ENCODE measurements at places on chromosomes 4 and X.

DNA sequence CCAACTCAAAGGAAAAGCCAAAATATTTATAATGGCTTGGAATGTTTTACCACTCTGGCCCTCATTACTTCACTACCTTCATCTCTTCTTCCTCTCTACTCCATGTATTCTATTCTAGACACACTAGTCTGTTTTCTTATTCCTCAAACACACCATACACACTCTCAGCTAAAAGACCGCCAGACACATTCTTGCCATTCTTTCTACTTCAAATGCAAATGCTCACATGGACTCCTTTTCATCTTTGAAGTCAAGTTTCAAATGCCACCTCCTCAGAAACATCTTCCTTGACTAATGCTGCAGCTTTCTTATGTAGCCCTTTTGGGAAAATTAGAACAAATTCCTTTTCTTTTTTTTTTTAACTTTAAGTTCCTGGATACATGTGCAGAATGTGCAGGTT is 412.9 kb upstream of the FMR1 start:
- DNase-seq: no peak

DNA sequence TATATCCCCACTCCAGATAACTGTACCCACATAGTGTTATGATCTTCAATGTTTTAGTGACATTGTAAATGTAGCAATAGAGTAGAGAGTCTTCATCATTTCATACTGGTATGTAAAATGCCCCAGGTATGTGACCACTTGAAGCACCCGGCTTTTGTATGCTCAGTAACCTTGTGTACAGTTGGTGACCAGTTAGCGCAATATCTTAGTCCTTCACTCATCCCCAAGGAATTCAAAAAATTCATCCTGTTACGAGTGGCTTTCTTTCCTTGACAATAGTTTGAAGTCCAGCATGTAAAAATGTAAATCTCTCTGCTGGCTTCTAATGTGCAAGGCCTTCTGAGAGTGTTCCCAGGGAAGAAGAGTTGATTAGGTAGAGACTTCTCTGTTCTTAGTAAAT is 145.6 kb downstream of the ARX start:
- no peak for DNase-seq

DNA sequence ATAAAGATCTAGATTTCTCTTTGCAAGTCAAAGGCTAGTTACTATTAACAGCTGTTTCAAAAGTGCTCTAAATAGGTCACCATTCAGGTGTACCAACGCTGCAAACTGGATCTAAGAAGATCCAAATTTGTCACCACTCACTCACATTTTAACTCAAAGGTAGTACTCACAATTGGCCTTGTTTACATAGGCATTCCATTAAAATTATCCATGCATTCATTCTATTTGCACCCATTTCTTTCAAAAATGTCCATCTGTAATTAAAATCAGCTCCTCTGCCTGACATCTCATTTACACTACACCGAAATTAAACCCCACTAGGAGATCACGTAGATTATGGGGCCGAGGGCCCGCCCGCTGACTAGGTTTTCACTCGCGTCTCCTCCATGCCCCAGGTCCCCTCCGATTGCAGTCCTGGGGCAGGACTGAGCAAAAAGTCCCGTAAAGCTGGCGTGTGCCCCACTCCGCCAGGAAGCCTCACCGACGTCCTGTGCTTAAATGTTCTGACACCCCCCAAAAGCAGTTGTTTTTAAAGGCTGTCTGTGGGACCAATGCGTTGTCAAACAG is 1.3 kb upstream of the ING2 start:
- no peak for DNase-seq

DNA sequence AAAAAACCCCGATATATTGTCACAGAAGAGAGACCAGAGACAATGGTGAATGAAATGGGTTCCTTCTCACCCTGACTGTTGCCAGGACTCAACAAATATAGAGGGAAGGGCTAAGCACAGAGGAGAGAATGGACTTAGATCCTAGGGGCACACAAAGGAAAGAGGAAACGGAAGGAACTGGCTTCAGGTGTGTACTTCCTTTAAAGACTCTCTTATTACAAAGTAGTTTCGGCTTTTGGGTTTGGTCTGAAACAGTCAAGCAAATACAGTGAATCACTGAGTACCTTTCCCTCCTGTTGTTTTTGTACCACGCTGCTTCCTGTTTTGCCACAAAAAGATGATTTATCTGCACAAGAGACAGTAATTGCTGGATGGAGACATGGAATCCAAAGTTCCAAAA is 46.1 kb upstream of the S100G start:
- DNase-seq: no peak

GRCh38 chrX:74550295-74550802 is 64.1 kb downstream of the RLIM start:
- peak; percentile 80 for DNase-seq

- DNase-seq: no peak
These were observed 207.0 kb downstream of the ARHGAP24 start for GRCh38 chr4:85681921-85682320.

DNA sequence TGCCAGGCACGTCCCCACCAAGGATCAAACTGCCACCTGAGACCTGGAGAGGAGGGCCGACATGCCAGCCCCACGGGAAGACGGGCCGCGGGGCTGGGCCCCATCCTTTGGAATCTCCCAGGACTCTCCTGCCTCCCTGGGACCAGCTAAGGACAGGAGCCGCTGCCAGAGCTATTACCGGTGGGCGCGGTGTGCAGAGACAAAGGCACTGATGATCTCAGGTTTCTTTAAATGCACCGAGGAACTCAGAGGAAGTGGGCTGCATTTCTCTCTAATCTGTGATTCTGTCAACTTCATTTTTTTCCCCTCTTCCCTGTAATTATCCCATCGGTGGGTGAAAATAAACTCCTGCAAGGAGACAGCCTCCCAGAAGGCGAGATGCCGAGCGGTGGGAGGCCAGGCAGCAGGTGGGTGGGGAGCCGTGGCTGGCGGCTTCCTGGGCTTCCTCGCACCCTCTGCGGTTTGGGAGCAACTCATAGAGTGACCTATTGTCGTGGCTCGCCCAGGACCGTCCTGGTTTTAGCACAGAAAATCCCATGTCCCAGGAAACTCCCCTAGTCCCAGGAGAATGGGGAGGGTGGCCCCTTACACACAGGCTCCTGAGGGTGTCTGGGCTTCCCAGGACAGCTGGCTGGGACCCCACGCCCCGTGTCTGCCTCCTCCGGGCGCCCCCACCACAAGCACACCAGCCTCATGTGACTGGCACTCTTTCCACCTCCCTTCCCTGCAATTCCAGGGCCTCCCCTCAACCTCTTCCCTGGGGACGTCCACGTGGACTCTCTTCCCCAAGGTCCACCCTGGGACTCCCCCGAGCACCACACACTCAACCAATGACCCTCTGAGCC is 62.3 kb upstream of the ADRA2C start:
- DNase-seq: no peak

- DNase-seq: no peak
These were observed 39.9 kb downstream of the ATG4A start for GRCh38 chrX:108131471-108131870.

GRCh38 chr4:1910643-1911042 is 39.5 kb downstream of the NSD2 start:
- DNase-seq: no peak

DNA sequence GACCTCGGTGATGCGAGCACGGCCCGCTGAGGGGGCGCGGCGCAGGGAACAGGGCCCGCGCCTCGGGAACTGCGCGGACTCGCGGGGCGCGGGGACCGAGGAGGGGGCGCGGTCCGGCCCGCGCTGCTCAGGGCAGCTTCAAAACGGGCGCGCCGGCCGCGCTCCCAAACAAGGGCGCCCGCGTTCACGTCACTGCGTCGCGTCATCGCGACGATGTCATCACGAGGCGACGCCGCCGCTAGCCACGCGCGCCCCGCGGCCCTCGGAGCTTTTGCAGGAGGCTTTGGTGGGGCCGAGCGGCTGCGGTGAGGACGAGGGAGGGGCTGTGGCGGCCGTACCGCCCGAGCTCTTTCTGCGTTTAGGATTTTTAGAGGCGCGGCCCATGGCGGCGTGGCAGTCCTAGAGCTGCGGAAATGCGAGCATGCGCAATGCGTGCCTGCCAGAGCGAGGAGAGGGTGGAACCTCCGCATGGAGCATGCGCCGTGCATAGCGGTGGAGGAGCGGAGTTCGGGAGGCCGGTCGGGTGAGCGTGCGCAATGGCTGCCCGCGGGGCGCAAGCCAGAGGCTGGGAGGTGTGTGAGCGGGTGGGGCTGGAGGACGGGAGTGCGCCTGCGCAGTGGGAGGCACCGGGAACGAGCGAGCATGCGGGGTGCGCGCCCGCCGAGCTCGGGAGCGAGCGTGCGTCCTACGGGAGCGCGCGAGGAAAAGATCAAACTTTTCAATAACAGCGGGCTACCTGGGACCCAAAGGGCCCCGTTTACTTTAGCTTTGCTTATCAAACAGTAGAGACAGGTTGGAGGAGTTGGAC is at the start of gene PPP2R3B:
PPP2R3B (minus strand) TSS at position 140 of the 808 bp plus-strand sequence. CDS start 216 bp downstream, outside the sequence.
- peak; percentile 99 for DNase-seq

DNA sequence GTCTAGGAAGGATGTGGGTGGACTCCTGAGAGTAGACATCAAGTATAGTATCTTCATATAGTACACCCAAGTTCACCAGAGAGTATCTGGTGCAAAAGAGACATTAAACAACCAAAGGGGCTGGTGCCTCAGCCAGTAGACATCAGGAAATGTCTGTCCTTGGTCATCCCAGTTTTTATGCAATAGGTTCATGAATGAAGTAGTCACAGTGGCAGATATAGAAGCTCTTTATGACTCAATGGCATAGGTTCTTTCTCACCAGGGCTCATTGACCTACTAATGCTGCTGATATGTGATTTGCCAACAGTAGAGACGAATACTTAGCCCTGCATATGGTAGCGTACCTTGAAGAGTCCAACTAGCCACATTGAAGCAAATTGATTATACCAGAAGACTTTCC is 45.0 kb upstream of the CCDC149 start:
- no peak for DNase-seq

DNA sequence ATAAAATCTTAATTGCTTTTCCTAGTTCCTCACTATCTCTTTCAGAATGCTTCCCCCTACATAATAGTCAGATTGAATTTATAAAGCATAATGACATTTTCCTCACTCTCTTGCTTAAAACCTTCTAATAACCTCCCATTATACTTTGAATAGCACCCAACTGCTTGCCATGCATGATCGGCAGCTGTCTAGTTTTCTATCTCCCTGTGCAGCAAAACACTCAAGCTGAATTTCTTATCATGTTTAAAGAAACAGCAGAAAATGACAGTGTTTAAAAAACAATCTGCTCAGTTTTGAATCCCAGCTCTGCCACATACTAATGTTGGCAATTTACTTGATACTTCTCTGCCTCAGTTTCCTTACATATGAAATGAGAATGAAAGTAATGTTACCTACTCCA is 947.1 kb upstream of the HS3ST1 start:
- DNase-seq: no peak

- DNase-seq: no peak
These were observed 109.6 kb downstream of the SHROOM4 start for GRCh38 chrX:50704360-50704759.

DNA sequence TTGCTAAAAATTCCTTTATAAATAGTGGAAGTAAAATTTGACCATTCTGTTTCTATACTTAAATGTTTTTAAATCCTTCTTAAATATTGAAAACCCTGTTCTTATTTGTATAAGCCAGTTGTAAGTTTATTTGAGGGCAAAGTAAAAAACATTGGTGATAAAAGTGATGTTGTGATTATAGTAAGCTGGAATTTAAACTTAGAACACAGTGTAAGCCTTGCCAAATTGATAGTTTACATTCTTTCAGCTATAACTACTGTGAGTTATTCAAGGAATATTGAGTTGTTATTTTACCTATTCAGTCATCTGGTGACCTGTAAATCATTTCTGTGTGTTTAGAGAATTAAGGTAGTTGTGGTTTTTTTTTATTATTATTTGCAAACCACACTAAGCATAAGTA is 9.6 kb downstream of the YY2 start:
- no peak for DNase-seq

Data from memory B cell (primary cell).